ENCODE measurements at places on chromosomes 1 and 21. TPM values are rescaled to one million over a fixed set of nuclear protein-coding genes. Genes with fewer than 3 reads are reported as not detected.
A peak's percentile ranks its signal among the peaks of the same experiment; 100 is the strongest.

GPR153 gene
- polyA plus RNA-seq = 7.2 TPM

C1orf74 gene
- 3.0 TPM for polyA plus RNA-seq

PTGFR gene
- polyA plus RNA-seq = 0.26 TPM

SLC16A1 gene
- 63.5 TPM for polyA plus RNA-seq

DYNLT5 gene
- 1.9 TPM for polyA plus RNA-seq

GRCh38 chr21:37769656-37770055 lies 146.6 kb downstream of the KCNJ6 start:
- no peak for DNase-seq

GRCh38 chr1:13828454-13829151 lies 128.6 kb downstream of the PRDM2 start:
- no peak for DNase-seq

DNA sequence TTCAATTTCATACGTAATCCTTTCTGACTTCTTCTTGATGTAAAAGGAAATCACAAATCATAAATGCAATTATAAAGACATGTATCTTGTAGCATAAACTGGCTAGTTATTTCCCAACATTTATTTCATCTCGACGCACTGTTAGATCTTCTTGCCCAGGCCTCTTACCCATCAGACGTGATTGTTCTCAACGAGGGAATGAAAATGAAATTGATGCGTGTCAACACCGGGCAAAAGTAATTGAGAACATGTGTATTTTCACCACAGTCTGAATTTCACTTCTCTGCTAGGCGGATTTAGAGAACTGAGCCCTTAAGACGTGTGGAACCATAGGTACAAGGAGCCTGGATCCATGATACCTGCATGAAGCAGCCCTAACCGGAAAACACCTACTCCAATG lies 519.7 kb downstream of the KCNT2 start:
- no peak for DNase-seq

DNA sequence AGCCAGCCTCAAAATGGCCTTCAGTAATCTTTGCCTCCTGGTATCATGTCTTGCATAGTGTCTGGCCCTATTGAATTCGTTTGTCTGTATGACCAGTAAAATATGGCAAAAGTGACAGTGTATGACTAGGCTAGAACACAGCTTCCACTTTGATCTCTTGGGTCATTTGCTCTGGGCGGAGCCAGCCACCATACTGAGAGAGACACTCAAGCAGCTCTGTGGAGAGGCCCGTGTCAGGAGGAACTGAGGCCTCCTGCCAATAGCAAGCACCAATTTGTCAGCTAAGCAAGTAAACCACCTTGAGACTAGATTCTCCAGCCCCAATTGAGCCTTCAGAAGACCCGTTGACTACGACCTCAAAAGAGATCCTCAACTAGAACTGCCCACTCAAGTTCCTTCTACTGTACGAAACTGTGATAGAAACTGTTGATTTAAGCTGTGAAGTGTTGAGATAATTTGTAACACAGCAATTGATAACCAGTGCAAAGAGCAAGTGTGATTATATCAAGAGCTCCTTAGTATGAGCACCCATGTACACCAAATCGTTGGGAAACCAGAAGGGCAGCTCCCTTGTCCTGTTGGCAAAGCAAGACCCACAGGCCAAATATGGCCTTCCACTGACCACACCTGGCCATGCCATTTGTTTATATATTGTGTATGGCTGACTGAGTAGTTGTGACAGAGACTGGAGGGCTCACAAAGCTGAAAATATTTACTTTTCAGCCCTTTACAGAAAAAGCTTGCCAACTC lies 52.7 kb upstream of the SERBP1 start:
- no peak for DNase-seq

DNA sequence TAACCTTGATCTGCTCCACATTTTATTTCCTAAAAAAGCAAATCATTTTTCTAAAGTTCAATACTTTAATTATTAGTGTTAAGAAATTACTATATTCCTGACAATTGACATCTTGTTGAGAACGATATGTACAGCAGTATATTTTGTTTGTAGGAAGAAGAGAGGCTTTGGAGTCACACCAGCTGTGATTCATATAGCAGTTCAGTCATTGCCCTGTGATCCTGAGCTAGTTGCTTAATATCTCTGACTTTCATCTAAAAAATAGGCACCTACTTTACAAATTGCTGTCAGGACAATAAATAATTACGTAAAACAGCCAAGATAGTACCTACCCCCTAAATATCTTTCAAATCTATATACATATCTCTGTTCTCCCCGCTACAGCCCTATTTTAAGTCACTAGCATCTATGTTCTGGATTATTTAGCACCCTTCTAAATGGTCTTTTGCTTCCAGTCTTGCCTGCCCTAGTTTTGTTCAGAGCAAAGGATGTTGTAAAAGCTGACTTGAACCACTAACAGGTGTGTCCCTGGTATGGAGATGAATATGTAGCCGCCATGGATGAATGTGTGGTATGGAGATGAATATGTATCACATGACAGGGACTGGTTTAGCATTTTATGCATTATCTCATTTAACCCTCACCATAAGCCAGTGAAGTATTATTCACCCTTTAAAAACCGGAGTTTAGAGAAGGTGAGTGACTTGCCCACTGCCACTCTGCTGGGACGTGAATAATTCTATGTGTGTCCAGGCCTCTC lies 42.2 kb downstream of the RNF220 start:
- DNase-seq = no peak

GRCh38 chr1:90650401-90650800 lies 66.7 kb downstream of the BARHL2 start:
- no peak for DNase-seq

DNA sequence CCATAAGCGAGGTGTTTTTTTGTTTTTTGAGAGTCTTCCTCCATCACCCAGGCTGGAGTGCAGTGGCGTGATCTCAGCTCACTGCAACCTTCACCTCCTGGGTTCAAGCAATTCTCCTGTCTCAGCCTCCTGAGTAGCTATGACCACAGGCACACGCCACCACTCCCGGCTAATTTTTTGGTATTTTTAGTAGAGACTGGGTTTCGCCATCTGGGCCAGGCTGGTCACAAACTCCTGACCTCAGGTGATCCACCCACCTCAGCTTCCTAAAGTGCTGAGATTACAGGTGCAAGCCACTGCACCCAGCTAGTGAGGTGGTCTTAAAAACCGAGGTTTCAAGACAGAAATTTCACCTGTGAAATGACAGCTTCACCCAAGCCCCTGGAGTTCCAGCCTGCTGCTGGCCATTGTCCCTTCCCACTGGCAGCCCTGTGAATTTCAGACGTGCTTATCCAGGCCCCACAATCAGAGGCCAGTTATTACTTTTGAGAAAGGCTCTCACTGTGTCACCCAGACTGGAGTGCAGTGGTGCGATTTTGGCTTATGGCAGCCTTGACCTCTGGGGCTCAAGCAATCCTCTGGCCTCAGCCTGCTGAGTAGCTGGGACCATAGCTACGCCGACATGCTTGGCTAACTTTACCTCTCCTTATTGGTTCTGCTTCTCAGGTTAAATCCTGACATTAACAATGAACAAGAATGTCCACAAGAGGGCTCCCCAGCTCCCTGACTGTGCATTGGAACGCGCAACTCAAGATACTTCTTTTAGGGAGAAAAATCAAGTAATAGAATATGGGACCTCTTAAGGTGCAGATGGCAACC lies 19.4 kb downstream of the ENO1 start:
- DNase-seq = peak; percentile 57

DNA sequence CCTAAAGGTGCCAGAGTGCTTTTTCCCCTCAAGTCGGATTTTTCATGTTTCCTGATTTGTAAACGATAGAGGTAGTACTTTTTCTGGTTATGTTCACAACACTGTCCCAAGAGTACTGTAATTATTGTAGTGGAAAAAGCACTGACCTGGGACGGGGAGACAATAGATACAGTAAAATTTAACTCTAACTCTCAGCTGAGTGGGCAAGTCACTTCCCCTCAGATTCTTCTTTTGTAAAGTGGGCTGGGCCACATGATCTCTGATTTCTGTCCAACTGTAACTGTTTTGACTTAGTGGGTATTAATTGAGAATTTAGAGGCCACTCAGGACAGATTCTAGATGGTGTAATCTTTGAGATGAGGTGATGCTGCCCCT lies 19.1 kb downstream of the MARCKSL1 start:
- no peak for DNase-seq

GRCh38 chr1:88327391-88328267 lies 356.4 kb upstream of the PKN2 start:
- DNase-seq = no peak

- no peak for DNase-seq
These were observed 9.1 kb upstream of the GPR61 start for GRCh38 chr1:109530457-109531087.

- no peak for DNase-seq
These were observed 250.8 kb upstream of the KIAA0040 start for GRCh38 chr1:175443332-175443731.

Measured in left renal pelvis (tissue), 4 donors.